ENCODE measurements at places on chromosomes 5 and 9.
A peak's percentile ranks its signal among the peaks of the same experiment; 100 is the strongest.

- no peaks in the 10 kb centered on the region for H3K27me3 ChIP-seq
- peaks cover 8% of the 10 kb centered on the region for H3K36me3 ChIP-seq
- H3K27ac ChIP-seq: peak overlapping the region; percentile 86
- H3K4me1 ChIP-seq: peaks cover 49% of the 10 kb centered on the region
- peak overlapping the region; percentile 92 for H3K4me3 ChIP-seq
Measured at GRCh38 chr9:121075251-121076036, 689 bp downstream of the CNTRL start.

GRCh38 chr9:105676351-105676923 is 14.2 kb downstream of the TAL2 start:
- no peak overlapping the region for H3K4me3 ChIP-seq
- peaks cover 16% of the 10 kb centered on the region for H3K4me1 ChIP-seq
- no peak overlapping the region for H3K27ac ChIP-seq
- H3K27me3 ChIP-seq: no peaks in the 10 kb centered on the region
- H3K36me3 ChIP-seq: no peaks in the 10 kb centered on the region
- DNase-seq: no peak

GRCh38 chr5:163571744-163572143 is 66.3 kb downstream of the MAT2B start:
- H3K4me1 ChIP-seq: peaks cover 1% of the 10 kb centered on the region
- H3K27ac ChIP-seq: no peak overlapping the region
- peaks cover 7% of the 10 kb centered on the region for H3K27me3 ChIP-seq
- no peaks in the 10 kb centered on the region for H3K36me3 ChIP-seq

DNA sequence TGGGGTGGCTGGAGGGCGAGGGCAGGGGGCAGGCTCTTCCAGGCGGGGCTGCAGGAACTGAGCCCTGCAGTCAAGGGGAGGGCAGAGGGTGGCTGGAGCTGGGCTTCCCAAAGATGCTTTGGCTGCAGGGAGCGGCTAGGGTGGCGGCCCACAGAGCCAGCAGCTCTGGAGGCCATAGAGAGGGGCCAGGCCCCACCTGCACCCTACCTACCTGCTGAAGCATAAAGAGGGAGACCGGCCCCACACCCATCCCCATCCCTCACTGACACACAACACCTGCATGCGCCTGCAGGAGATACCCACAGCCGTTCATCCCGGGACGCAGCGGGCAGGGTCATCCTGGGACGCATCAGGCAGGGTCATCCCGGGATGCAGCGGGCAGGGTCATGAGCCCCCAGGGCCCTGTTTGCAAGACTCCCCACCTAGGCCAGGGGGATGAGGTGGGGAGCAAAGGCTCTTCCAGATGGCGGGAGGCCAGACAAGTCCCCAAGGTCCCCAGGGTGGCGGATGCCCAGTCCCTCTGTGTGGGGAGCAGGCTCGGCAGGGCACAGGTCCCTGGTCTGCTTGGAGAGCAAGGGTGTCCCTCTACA is 39.8 kb upstream of the NOTCH1 start:
- H3K4me3 ChIP-seq: no peak overlapping the region
- peaks cover 24% of the 10 kb centered on the region for H3K4me1 ChIP-seq
- peaks cover 21% of the 10 kb centered on the region for H3K27me3 ChIP-seq
- no peaks in the 10 kb centered on the region for H3K36me3 ChIP-seq
- no peak overlapping the region for H3K27ac ChIP-seq

DNA sequence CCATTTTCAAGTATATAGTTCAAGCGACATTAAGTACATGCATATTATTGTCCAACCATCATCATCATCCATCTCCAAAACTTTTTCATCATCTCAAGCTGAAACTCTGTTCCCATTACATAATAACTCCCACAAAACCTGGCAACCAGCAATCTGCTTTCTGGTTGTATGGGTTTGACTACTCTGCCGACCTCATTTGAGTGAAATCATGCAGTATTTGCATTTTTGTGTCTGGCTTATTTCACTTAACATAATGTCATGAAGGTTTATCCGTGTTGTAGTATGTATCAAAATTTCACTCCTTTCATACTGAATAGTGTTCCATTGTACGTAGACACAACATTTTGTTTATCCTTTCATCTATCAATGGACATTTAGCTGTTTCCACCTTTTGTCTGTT is 74.8 kb downstream of the SGCD start:
- peaks cover 17% of the 10 kb centered on the region for H3K4me1 ChIP-seq
- peak overlapping the region; percentile 47 for H3K4me3 ChIP-seq
- no peaks in the 10 kb centered on the region for H3K36me3 ChIP-seq
- H3K27ac ChIP-seq: peak overlapping the region; percentile 49
- H3K27me3 ChIP-seq: no peaks in the 10 kb centered on the region

DNA sequence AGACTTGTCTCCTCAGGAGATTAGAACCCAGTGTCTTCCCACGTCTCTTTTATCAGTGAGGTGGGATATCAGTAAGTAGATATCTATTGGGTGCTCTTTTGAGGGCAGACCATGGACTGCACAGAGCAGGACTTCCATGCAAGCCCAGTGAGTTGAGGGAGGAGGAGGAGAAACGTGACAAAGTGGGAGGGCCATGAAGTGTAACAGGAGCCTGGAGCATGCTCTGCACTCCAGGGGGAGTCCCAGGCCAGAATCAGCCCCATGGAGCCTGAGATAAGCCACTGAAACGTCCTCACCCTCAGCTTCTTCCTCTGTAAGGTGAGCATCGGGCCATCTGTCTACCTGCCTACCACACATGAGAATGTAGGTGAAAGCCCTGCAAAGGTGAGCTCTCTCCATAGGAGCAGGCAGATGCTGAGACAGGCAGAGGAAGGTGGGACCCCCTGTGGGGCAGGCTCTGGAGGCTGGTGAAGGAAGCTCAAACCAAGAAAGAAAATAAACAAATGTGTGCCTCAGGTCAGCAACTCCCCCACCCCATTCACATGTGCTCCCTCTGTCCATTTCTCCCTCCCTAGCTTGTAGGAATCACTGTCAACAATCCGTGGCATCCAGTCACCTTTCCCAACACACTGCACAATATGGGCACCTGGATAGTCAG is 87.4 kb downstream of the NRG2 start:
- H3K4me1 ChIP-seq: no peaks in the 10 kb centered on the region
- no peaks in the 10 kb centered on the region for H3K27me3 ChIP-seq
- no peak overlapping the region for H3K27ac ChIP-seq
- no peak overlapping the region for H3K4me3 ChIP-seq
- no peak for DNase-seq

DNA sequence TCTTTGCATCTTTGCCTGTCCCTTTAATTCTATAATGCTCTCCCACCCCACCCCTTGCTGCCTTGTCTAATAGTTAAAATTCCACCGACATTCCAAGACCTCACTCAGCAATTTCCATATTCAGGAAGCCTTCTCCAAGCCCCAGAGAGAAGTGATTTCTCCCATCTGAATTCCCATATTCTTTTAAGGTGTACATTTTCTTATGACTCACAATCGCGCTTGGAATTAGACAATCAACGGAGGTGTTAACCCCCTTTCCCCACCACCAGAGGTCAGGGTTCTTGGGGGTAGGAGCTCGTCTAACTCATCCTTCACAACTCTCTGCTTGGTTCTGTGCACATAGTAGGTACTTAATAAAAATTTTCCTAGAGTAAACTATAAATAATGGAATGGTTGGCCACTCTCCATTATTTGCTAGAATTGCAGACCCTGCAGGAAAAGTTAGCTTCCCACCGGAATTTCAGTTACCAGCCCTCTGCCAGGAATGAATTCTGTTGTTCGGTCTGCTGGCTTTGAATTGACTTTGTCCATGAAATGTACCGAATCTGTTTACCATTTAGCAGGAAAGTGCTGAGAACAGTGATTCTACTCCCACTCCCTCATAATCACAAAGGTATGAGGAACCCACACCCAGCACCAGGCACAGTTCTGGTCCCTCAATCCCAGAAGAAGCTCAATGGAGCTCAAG is 5.0 kb downstream of the KCNIP1 start:
- no peaks in the 10 kb centered on the region for H3K27me3 ChIP-seq

DNA sequence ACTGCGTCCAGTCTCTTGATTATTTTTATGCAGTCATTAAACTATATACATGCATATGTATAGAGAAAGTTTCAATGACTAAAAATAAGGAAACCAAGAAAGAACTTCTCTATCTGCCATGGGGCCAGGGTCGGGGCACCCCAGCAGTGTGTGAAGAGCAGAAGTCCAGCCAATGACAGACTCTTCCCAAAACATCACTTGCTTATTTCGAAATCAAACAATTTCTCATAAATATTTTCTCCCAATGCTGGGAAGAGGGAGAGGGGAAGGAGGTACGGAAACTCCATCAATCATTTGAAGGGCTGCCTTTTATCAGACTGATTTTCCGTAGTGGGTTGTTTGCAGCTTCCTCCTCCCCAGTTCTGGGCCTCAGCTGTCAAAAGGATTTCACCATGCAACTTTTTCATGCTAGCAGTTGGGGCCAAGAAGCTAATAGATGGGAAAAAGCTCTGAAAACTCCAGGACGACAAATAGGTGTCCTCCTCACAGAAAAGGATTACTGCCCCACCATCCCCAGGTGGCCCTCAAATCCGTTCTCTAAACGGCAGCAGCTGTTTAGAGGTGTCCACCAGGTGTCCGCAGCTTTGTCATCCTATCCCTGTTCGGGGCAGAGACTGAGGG is 617 bp upstream of the FPGS start:
- H3K36me3 ChIP-seq: no peaks in the 10 kb centered on the region
- peak overlapping the region; percentile 58 for H3K4me3 ChIP-seq
- H3K4me1 ChIP-seq: peaks cover 38% of the 10 kb centered on the region
- no peak for DNase-seq
- H3K27me3 ChIP-seq: no peaks in the 10 kb centered on the region
